ENCODE measurements at places on chromosomes 4 and X.

- no peak for DNase-seq
Measured at GRCh38 chrX:40065296-40066046, 32.3 kb downstream of the BCOR start.

DNA sequence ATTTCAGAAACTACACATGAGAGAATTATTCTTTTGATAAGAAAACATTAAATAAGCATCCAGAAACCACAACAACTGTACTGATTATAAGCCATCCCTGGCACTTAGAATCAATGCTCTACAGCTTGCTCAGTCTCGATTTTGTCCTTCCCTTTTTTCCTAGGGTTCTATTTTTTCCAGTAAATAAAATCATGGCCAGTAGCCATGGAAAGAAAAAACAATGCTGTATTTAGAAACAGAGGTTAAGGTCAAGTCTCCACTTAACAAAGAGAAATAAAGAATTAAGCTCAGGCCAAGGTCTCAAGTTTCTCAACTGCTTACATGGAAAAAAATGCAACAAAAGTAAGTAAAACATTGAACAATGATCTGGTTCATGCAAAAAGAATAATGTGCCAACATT lies 38.7 kb upstream of the GRID2 start:
- DNase-seq = no peak

DNA sequence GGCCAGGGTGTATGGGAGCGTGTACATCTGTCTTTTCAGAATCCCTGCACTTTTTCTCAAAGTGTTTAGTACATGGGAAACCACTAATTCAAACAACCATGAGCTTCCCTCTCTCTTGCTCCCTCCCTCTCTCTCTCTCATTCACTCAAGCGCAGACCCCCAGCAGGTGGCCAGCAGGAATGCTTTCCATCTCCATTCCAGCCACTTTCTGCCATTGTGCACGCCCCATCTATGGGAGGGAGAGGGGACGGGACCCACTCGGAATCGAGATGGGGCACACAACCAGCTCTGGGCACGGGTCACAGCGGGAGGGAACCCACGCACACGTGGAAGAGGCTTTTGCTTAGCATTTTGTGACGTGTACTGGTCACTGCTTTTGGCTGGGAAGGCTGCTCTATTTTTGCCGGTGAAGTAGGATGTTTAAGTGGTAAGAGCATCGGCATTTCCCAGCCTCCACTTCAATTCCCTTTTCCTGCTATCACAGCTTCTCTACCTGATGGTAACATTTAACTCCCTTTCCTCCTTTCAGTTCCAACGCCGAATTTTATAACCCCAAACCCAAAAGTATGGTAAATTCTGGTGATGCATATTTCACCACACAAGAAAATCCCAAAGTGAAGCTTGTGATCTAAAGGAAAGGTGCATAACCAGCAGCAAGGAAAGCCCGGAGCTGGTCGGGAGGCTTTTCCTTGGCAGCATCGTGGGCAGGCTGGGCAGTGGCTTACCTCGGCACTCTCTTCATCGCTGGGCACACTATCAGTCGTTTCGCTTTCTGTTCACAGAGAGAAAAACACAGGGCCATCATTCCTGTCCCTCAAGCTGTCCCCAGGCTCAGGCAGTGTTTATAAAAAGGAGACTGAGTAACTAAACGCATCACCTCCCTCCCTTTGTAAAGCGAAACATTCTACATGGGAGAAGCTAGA lies 84.1 kb downstream of the IRF2 start:
- no peak for DNase-seq

DNA sequence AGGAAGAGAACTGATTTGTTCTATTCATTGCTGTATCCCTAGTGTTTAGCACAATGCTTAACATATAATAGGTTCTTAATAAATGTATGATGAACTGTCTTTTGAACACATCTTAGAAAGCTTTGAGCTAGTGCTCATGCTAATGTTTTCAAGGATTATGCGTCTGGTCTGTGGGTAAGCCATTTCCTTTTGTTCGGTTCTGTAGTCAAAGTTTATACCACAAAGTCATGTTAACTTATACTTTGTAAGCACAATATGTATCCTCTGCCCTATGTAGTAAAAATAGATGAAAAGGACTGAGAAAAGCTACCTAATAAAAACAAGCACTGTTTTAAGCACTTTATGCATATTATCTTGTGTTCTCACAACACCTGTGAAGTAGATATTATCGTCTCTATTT lies 301.9 kb downstream of the GLUD2 start:
- no peak for DNase-seq

Data from stimulated activated naive B cell treated with anti-CD40 and anti-IgM and Interleukin-4, amounts not matched to agents 10 μg/mL and 1 μg/mL and 100 μg/mL, for 72 hours (primary cell).